ENCODE measurements at places on chromosomes 16 and 17.

DNA sequence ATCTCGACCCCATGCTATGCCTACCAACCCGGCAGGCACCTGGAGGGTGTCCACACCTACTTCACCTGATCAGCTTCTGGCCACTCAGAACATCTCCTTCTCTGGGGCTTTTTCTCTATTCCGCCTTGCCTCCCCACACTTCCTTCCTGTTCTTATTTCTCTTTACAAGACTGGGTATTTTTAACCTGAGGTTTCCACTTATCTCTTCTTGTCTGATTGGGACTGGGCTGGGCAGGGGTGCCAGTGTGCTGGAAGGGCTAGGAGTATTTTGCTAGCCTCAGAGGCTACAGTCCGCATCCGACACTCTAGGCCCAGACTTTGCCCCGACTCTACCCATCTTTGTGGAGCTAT is 26.2 kb upstream of the ZNF652 start:
- DNase-seq, result peak; percentile 79

- no peak for DNase-seq
These were observed 35.0 kb downstream of the PKD1L3 start for GRCh38 chr16:71965223-71965622.

DNA sequence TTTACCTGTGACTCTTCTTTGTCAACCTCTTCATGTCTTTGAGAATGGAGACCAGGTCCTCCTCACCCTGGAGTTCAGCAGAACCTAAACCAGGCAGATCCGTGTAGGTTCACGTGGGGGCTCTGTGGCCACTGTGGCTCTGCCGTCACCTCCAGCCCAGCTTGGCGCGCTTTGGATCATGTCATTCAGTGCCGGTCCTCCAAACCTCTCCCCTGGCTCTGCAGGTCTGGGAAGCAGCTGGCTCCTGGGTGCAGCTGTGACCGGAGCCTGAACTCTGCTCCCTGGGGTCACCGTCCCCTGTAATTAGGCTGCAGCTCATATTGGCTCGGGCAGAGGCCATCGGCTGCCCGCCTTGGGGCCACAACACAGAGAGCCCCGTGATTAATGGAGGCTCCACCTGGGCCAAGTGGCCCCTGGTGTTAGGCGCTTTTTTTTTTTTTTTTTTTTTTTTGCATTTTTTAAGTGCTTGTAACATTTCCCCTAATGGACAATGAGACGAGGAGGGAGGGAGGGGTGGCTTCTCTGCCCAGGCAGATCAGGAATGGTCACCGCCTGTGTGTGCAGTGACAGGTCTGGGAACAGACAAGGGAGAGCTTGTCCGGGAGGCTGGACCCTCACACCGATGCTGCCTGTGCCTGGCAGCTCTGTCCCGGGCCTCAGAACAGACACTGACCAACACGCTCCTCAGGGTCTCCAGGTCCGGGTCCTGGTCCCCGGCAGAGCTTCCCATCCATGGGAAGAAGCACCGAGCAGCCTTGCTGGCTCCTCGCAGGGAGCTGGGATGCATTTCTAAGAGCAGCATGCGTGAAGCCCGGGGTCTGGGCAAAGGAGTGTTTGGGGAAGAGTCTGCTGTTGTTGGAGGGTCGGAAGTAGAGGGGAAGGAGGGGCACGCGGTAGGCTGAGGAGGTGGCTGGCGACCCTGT is 247.9 kb downstream of the SEC14L1 start:
- DNase-seq, result no peak

- DNase-seq, result no peak
These were observed 741 bp upstream of the DEXI start for GRCh38 chr16:10943064-10943353.

DNA sequence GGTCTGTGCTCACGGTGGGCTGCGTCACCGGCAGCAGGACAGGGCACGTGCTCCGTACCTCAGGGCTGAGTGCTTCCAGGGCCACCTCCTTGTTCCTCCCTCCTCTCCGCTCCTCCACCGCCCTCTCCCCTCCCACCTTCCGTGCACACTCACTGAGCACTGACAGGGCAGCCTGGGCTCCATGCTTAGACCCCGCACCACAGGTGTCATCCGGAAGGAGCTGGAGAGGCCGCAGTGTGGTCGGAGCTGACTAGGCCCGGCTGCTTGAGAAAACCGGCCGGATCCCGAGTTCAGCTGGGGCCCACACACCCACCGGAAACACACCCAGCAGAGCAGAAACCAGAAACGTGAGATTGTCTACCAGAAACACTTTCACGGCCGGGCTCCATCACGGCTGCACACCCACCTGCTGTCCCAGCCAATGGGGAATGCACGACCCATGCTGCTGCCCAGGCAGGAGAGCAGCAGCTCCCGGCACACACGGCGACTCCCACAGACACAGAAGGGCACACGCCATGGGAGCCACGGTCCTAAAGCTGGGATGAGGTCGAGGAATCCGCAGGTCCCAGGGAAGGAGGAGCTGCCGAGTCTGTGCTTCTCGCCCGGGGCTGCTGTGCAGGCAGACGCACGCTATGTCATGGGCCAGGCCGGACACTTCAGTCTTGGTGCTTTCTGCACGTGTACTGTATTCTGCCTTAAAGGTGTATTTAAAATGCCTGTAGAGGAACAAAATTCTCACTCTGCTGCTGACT is 55.0 kb upstream of the ZNF469 start:
- DNase-seq, result no peak

- no peak for DNase-seq
These were observed 1.4 kb downstream of the GSE1 start for GRCh38 chr16:85614338-85615013.

DNA sequence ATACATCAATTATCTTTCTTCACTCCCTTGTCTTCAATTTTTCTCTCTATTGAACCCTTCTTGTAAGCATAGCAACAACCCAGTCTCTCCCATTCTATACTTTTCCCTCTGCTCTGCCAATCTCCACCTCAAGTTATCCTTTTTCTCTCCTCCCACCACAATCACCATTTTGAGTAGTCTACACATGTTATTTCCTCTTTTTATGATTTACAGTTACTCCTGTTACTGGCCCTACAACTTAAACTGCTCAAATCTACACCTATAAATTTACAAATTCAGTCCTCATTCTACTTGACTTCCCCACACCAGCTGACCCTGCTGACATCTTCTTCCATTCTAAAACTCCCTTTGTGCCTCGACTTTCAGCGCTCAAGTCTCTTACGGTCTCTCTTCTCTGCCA is 84.6 kb downstream of the SPAG9 start:
- no peak for DNase-seq

DNA sequence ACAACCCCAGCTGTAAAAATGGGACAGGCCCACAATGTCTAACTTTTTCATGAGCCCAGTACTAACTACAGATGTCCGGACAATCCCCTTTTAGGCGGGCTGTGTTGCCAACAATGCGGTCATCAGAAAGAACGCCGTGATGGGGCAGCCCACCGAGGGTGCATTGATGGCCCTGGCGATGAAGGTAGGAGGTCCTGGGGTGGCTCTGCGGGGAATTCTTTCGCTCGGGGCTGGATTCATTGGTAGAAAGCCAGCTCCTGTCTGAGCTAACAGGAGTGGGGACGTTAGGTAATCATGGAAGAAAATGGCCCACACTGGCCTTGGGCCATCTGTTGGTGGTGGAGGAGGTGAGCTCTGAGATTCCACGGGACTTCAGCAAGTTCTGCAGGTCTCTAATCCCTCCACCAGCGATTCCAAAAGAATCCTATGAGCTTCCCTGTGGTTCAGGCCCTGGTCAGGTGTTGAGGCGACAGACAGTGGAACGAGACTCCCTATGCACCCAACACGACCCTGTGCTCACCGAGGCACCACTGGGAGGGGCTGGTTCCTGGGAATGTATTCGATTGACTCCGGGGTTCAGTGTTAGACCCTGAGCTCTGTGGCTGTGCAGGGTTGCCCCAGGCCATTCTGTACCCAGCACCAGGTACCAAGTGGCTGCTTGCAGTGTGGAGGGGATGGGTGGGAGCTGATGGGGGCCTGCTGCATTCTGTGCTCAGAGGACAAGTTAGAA is 61.9 kb downstream of the MEAK7 start:
- no peak for DNase-seq

DNA sequence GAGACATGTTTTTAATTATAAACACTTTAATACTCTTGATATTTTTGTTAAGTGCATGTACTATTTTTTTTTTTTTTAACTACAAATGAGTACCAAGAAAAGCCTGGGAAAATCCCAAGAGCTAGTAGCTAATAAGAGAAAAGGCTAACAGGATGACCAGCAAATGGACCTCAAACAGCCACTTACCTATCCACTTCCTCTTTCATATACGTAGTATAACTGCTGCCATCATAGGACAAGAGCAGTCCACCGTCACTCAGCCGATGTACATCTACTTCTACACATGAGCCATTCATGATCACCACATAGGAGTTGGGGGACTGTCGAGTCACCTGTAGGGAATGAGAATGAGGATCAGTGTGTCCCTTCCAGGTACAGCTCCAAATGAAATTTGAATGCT is 128.0 kb upstream of the C17orf78 start:
- no peak for DNase-seq

- DNase-seq, result no peak
These were observed 367.5 kb downstream of the XYLT1 start for GRCh38 chr16:17103216-17103615.

DNA sequence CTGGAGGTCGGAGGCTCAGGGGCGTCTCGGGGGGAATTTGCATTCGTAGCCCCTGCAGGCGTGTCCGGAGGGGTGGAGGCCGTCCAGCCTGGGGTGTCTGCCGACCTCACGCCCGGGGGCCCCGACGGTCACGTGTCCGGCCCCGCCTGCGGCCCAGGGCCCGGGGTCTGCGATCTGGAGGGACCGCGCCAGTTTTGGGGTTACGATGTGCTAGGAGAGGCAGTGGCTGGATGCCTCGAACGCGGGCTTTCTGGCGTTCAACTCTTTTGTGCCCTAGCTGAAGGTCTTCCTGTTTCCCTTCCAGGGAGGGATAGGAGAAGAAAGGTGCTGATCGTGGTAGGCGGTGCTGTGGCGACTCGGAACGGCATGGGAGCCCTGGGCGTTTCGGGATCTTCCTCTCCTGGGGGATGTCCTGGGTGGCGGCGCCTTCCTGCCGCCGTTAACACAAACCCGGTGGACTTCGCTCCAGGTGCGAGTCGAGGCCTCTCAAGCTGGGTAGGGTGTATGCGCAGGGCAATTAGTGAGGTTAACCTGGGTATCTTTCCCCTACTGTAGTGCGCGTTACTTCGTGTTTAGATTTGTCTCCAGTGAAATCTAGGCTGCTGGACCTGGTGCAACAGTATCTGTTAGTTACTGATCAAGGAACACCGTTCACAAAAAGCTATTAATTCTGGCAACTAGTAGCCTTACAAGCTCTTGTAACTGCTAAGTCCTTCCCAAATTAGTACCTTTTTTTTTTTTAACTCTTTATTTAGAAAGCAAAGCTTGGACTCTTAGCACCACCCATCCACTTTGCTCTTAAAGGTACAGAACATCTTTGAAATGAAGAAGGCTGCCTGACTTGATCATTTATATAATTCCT is 1.3 kb downstream of the AKAP1 start:
- DNase-seq, result peak; percentile 18

- DNase-seq, result no peak
These were observed 2.4 kb upstream of the NACA2 start for GRCh38 chr17:61593426-61593825.

- DNase-seq, result no peak
These were observed 5.3 kb downstream of the IGFALS start for GRCh38 chr16:1788095-1788707.

- no peak for DNase-seq
These were observed 45.7 kb downstream of the AATF start for GRCh38 chr17:36994438-36994837.

DNA sequence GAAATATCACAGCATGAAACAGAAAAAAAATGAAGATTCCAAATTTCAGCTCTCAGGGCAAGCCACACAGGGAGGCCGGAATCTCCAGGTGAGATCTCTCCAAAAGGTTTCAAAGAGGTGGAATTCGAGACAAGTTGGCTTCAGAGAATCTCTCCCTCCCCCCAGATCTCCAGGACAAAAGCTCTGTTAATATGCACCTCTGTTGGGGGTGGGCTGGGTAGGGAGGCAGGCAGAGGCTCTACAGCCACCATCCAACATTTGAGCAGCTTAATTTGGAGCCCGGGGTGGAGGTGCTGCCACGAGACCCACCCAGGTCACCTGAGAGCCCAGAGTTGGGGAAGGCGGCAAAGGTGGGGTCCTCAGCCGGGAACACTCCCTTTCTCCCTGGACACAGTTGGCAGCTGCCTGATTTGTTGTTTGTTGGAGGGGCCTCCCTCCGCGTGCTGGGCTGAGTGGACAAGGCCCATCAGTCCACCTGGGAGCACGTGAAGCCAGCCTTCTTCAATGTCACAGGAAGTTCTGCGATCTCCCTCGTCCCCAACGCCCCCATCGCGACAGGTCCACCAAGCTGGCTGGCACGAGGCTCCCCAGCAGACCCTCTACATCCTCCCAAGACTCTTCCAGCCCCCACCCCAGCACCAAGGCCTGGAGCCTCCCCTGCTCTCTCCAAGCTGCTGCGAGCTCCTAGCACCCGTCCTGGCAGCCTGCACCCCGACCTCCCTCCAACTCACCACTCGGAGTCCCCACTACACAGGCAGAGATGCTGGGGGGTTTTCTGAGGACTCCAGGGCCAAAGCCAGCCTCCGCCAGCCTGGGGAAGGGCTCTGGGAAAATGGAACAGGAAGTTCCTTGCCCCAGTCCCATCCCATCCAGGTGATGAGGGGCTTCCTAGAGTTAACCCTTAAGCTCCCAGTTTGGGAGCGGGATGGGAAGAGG is at the start of gene ZSCAN10:
Gene ZSCAN10 (minus strand): TSS at position 836 of the 936 bp plus-strand sequence. CDS start 6,357 bp downstream, outside the sequence.
- no peak for DNase-seq
